Activated T-helper 17 cell treated with anti-CD3 and anti-CD28 coated beads, Interleukin-2, amount 50 U/mL, for 72 hours (primary cell): ENCODE measurements at places on chromosomes 2 and 18. TPM values are rescaled to one million over a fixed set of nuclear protein-coding genes. Genes with fewer than 3 reads are reported as not detected.

DNA sequence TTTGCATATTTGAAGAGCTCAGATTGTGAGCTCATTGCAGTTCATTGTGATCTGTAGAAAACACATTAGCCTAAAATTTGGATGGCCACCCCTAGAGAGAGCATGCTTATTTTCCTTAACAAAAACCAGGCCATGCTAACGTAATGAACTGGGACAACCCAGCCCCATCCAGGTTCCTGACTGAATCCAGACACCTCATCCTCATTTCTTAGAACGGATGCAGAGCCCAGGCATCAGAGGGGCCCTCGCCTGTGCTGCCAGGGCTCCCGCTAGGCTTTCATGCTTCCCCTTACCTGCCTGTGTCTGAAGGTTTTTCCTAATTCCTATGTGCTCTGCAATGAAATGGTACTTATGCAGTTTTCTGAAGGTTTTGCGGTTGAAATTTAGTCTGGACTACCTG lies 171.1 kb downstream of the CCDC102B start:
- no peaks in the 10 kb centered on the region for H3K36me3 ChIP-seq
- H3K4me3 ChIP-seq = no peak overlapping the region

- H3K27ac ChIP-seq = no peak overlapping the region
- H3K36me3 ChIP-seq = no peaks in the 10 kb centered on the region
- H3K4me1 ChIP-seq = no peaks in the 10 kb centered on the region
- H3K4me3 ChIP-seq = no peak overlapping the region
Observed at GRCh38 chr2:214489702-214490101, 78.8 kb downstream of the VWC2L start.

CLEC4F gene
- total RNA-seq = not detected

DNA sequence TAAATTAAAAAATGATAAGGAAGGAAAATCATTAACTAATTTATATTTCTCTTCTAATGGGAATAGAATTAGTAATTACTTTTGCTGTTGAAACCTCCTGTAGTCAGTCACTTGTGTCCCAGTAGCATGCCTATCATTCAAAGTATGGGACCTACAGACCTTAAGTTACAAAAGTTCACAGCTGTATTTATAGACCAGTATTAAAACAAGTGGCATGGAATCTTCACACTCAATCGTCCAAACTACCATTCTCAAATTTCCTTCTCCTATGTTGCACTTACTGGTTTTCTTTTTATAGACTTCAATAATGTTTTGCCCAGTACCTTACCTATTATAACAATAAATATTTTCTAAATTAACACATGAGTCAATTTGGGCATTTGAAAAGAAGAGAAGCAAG lies 639.9 kb downstream of the ERBB4 start:
- no peak for ATAC-seq
- H3K4me1 ChIP-seq = no peaks in the 10 kb centered on the region
- H3K27me3 ChIP-seq = no peaks in the 10 kb centered on the region
- no peak overlapping the region for H3K27ac ChIP-seq
